ENCODE measurements at places on chromosomes 3 and 15. TPM values are rescaled to one million over a fixed set of nuclear protein-coding genes. Genes with fewer than 3 reads are reported as not detected.

Gene KLF15
- total RNA-seq: 8.1 TPM

Gene NAALADL2
- total RNA-seq: 0.20 TPM

Gene CD80
- total RNA-seq: not detected

Gene ARGFX
- not detected for total RNA-seq

Gene CX3CR1
- not detected for total RNA-seq

Gene RTP3
- total RNA-seq: not detected

Gene TRIM71
- total RNA-seq: not detected

Gene KNL1
- total RNA-seq: 2.0 TPM

Gene GUCA1C
- total RNA-seq: not detected

Gene HDC
- not detected for total RNA-seq

Gene TMEM40
- total RNA-seq: not detected

Gene SLC12A1
- total RNA-seq: not detected

Gene TM4SF18
- total RNA-seq: 150 TPM

Gene TMEM158
- 0.87 TPM for total RNA-seq

Gene SERPINI2
- not detected for total RNA-seq

Gene SAMMSON
- total RNA-seq: not detected

Gene CHDH
- total RNA-seq: under 0.01 TPM

Gene IQCF5
- total RNA-seq: not detected

Gene VILL
- total RNA-seq: 2.8 TPM

Gene GOLGA8R
- 0.22 TPM for total RNA-seq

All from lung microvascular endothelial cell (primary cell).